Hematopoietic multipotent progenitor cell treated with erythropoietin and hydrocortisone succinate and interleukin-3 and kit ligand, for 6 days (in vitro differentiated cells): ENCODE measurements at places on chromosomes 7 and 10.
A peak's percentile ranks its signal among the peaks of the same experiment; 100 is the strongest.

DNA sequence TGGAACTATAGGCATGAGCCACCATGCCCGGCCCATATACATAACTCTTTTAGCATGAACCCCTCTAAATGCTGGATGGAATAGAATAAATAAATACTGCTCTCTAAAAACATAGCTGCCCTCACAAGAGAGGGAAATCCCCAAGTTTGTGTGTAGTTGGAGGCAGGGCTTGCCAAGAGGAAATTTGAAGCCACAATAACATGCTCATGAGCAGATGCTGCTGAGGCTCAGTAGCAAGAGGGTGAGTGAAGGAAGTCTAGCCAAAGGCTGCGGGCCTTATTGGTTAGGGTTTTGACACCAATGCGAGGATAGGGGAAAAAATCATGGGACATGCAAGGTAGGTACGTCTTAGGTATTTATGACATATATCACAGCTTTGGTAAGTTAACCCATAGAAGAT, 17.3 kb downstream of the TPK1 start:
- DNase-seq: no peak

DNA sequence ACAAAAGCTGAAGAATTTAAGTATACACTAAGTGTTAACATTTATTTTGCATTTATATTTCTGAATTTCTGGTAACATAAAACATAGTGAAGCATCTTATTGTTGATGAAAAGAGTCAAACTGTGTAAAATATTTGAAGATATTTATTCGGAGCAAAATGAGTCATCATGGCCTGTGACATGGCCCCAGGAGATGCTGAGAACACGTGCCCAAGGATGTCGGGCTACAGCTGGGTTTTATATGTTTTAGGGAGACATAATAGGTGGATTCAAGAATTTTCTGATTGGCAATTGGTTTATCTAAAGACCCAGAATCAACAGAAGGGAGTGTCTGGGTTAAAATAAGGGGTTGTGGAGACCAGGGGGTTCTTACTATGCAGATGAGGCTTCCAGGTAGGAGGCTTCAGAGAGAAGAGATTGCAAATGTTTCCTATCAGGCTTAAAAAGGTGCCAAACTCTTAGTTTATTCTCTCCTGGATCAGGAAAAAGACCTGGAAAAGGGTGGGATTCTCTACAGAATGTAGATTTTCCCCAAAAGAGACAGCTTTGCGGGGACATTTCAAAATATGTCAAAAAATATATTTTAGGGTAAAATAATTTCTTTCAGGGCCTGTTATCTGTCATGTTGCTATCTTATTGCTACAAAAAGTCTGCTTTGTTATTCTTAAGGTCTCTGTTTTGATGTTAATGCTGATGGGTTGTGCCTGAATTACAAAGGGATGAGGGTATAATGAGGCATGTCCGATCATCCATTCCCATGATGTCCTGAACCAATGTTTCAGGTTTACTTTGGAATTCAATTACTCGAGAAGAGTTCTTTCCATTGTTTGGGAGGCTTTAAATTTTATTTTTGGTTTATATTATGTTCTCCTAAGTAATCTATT, 74.5 kb downstream of the VWDE start:
- peak; percentile 3 for DNase-seq

DNA sequence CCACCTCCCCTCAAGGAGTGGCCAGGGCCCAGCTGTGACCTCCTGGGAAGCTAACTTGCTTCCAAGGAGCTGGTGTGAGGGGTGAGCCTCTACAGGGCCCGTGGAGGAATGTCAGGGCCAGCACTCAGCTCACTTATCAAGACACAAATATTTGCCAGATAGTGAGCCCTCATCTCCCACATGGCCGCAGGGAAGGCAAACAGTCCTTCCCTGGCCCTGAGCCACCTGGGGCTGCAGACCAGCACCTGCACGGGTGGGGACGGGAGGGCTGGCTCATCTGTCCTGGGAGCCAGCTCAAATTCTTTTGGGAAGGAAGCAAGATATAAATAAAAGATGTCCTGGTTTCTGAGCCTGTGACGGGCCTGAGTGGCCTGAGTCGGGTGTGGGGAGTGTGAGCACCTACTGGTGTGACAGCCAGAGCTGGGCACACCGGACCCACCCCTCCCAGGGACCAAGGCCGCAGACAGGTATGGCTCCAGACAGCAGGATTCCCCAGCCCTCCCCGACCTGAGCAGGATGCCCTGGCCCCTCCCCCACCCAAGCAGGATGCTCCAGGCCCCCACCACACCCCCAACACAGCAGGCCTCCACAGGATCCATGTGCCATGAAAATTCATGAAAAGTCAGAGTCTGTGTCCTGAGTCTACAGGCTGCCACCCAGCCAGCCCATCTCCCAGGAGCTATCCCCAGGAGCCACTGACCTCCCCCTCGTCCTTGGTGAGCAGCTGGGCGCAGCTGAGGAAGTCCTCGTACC, 148.0 kb downstream of the MAPK8 start:
- DNase-seq: no peak

DNA sequence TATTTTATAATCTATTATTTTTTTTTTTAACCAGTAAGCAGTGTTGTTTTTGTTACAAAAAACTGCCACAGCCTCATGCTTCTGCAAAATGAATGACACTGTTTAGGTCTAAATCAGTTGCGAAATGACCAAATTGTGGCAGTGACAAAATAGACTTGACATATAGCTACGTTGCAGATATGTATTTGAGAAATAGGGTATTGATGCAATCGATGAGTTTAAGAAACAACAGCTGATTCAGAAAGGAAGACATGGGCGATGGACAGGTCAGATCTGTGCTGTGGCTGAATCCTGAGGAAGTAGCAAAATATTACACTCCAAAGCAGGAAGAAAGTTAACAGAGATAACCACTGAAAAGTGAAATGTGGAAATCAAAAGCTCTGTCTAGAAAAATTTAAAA, 89.0 kb upstream of the STEAP4 start:
- peak; percentile 72 for DNase-seq

GRCh38 chr7:32605032-32605431, 109.7 kb downstream of the AVL9 start:
- DNase-seq: no peak

DNA sequence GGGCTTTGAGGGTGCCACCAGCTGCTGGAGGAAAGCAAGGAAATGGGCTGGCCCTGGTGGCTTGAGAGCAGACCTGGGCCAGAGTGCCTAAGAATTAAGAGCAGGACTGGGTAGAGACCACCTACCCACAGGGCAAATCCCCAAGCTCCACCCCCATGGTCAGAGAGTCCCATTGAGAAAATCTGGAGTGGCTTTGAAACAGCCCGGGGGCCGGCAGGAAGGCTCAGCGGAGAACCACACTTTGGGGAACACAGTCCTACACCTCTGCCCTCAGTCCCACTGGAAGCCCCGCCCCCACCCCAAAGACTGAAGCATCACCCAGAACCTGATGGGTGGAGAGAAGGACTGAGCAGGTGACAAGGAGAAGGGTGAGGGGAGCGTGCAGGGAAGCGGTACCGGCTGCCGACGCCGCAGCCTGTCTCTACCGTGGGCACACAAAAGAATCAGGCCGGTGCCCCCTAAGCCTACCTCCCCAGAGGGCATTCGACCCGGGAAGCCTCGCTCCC, 3.6 kb downstream of the SMARCD3 start:
- DNase-seq: no peak

- no peak for DNase-seq
Measured at GRCh38 chr7:155896531-155897263, 84.4 kb upstream of the SHH start.

GRCh38 chr7:8747338-8747737, 313.9 kb downstream of the NXPH1 start:
- no peak for DNase-seq

DNA sequence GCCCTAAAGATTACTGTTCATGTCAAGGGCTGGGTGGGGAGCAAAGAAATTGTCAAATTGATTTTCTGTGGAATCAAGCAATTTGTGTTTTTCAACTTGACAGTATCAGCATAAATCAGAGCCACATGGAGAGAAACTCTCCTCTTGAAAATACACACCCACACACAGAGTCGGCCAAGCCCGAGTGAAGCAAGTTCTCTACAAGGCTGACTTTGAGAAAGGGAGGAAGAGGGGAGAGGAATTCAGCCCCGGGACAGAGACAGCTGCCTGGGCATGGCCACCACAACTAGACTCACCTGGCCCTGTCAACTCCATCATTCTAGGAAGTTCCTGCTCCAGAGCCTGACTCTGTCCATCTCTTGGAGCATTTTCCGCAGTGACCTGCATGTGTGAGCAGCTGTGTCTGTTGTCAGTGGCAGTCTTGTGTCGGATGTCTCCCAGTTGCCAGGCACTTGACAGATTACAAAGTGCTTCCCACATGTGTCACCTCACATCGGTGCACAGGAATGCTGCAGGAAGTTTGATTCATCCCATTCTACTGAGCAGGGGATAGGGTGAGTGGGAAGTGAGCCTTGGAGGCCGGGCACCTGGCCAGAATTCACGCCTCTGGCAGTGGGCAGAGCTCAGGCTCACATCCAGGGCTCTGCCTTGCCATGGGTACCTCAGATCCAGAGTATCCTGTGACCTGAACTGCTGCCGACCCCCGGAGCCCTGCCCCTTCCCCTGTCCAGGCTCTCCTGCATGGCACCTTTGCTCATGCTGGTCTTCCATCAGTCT, 37.9 kb downstream of the ADAM12 start:
- DNase-seq: no peak

DNA sequence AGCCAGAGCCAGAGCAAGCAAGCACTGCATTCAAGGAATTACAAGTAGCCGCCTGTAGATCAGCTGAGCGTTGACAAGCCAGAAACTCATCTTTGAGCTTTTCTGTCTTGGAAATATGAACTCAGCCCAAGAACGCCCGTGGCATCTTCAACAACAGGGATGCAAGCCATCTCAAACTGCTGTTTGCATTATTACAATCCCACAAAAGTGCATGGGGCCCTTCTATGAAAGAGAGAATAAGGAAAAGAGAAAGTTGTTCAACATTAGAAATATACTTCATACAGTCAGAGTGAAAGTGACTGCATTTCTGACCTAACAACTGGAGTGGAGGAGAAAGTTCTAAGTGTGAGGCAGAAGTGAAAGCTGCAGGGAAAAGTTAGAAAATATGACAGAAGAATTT, 6.5 kb downstream of the SGCE start:
- DNase-seq: no peak

GRCh38 chr10:10499839-10500238, 517.8 kb upstream of the CELF2 start:
- no peak for DNase-seq

DNA sequence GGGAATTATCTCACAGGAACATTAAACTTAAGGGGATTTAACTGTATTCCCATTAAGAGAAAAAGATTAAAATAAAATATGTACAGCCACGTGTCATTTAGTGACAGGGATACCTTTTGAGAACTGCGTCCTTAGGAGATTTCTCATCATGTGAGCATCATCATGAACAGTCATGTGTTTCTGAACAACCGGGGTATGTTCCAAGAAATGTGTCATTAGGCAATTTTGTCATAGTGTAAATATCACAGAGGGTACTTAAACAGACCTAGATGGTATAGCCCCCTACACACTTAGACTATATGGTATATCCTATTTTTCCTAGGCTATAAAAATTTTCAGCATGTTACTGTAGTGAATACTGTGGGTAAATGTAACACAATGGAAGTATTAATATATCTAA, 840.3 kb downstream of the CNTNAP2 start:
- DNase-seq: no peak

GRCh38 chr10:87589645-87590051, 70.0 kb upstream of the PAPSS2 start:
- no peak for DNase-seq

DNA sequence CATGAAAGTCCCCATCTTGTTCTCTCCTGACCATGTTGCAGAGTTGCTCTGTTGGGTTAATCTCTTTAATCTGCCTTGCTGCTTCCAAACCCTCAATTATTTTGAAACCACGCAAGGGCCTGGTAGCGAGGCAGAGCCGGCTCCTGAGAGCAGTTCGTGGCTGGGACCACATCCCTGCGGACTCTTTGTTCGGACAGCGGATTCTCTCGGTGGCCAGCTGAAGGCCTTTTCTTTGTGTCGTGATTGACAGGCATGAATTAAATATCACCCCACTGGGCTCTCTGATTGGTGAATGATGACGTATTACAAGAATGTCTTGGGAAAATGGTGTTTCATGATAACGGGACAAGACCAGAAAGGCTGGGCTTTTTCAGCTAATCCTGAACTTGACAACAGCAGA, 66.9 kb upstream of the ARHGAP21 start:
- DNase-seq: no peak

GRCh38 chr7:22419488-22419887, 62.5 kb upstream of the RAPGEF5 start:
- no peak for DNase-seq

- no peak for DNase-seq
Measured at GRCh38 chr7:49781996-49782395, 8.6 kb downstream of the VWC2 start.

- DNase-seq: no peak
Measured at GRCh38 chr10:20963721-20964595, 66.8 kb upstream of the NEBL start.

DNA sequence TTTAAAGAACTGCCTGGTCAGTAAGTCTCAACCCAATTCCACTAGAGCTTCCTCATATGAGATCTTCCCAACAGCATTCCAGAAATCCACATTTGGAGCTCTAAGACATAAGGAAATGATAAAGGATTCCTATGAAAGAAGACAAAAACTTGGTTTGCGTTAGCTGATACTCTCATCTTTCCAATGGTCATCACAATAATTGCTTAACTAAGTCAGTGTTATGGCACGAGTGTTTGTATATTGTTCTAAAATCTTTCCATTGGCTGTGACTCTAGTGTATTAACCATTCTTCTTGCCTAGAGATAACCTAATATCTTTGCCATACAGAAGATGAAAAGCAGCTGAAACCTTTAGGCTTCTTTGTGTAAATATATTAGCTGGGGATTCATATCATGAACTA, 289.0 kb downstream of the SNX13 start:
- no peak for DNase-seq

DNA sequence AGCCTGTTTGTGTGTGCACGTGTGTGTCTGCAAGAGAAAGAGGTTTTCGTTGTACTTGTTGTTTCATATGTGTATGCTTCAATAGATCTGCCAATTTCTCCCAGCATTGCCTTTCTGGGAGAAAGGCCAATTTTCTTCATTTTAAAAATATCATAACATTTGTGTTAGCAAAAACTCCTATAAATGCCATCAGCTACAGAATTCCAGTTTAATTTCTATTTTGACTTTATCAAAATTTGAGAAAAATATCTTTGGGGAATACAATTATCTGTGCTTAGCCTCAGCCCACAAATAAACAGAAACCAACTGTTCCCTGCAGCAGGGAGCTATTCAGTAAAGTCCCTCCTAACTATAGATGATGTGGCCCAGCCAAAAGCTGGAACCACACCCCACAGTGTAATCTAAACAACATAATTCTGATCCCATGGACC, 68.3 kb upstream of the MGMT start:
- no peak for DNase-seq

GRCh38 chr10:28800144-28800543, 122.8 kb downstream of the BAMBI start:
- no peak for DNase-seq

- DNase-seq: peak; percentile 82
Measured at GRCh38 chr7:121547544-121548092, 151.5 kb upstream of the FAM3C start.
